ENCODE measurements at places on chromosomes 12 and 14.

- DNase-seq = no peak
Observed at GRCh38 chr12:116476227-116476822, 82.9 kb upstream of the MAP1LC3B2 start.

DNA sequence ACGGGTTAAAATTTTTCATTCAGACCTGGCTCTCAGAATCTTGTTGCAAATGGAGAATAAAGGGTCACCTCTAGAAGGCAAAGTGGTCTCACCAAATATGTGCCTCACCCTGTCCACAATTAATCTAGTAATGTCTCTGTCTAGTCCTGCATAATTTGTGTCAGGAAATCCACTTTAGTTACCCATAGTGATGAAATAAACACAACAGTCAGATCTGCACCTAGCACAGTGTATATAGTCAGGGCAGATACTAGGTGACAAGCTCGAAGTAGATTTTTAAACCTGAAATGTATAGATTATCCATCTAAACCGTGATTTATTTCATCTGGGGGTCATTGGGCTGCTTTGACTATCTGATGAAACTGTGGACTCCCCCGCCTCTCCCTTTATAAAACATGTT, 15.9 kb upstream of the FLVCR2 start:
- no peak for DNase-seq

GRCh38 chr12:105204916-105205315, 31.1 kb downstream of the APPL2 start:
- DNase-seq = peak; percentile 75

DNA sequence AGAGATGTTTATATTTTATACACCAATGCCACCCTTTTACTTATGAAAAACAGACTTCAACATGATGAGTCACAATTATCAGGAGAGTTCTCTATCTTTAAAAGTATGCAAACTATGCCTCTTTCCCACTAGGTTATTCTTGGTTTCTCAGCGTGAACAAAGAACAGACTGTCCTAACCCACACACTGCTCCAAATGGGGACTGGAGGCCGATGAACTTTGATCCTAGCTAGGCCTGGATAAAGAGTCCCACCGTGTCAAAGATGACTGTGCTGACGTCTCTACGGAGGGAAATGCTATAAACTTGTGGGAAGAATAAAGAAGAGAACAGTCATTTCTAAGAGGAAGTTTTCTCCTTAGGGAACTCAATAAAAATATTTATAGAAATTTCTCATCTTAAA, 160.1 kb downstream of the EPS8 start:
- DNase-seq = no peak

DNA sequence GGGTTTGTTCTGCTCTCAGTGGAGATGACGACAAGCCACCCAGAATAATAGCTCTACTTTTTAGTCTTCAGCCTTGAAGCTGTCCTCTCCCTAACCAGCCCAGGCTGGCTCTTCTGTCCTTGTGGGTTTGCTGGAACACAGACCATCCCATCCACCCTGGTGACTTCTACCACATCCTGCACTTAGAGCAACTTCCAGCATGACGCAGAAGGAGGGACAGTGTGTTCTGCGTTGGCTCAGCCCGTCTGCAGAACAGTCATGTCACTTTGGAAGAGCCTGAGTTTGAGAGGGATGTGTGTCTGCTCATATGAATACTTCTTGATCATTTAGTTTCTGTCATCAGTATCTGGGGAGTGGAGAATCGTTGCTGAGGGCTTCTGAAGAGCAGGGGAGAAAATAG, 198.0 kb downstream of the CACNA1C start:
- no peak for DNase-seq

DNA sequence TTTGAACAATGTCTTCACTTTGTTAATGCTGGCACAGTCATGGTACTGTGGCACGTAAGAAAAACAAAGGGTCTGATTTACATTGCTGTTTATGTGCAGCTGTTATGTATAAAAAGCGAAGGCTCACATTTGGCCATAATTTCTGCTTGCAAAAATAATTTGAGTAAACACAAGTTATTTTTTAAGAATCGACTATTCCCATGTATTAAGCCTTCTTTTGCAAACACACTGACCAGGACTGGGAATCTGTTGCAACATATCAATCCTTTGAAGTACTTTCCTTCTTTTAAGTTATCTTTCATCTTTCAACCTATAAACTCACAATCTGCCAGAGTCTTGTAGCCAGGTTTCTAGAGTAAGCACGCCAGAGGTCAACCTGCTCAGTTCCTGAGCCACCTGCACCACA, 145.4 kb upstream of the BMP4 start:
- DNase-seq = no peak

- DNase-seq = no peak
Observed at GRCh38 chr12:24795699-24796347, 153.1 kb downstream of the BCAT1 start.

DNA sequence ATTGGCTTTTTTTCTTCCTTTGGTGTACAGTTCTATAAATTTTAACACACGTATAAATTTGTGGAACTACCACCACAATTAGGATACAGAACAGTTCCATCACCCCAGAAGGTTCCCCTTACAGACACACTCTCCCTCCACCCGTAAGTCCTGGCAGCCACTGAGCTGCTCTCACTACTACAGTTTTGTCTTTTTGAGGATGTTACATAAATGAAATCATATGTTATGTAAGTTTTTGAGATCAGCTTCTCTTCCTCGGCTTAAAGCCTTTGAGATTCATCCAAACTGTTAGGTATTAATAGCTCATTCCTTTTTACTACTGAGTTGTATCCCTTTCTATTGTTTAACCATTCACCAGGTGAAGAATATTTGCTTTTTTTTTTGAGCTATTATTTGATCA, 74.3 kb upstream of the SLC24A4 start:
- DNase-seq = no peak

GRCh38 chr14:101225157-101226152, 321.9 kb upstream of the RTL1 start:
- no peak for DNase-seq

DNA sequence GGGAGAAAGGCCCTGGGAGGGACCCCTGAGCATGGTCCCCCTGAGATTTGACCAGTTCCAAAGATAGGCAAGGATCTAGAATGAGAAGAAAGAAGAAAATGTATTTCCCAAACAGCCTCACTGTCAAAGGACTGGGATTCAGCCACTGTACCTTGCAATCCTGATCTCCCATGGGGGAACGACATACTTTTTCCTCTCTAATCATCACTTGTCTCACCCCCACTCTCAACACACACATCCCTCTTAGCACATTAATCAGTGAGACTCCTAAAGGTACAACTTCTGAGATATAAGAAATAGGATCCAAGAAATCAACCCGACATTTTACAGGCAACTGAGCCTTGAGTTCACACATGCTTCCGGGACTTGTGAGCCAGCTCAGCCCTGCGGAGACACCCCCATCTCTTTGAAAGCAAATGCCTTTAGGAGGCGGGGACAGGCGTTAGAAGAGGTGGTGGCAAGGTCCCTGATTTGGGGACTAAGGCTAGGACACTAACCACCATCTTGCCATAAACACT, 1.4 kb downstream of the MAP3K9 start:
- no peak for DNase-seq

DNA sequence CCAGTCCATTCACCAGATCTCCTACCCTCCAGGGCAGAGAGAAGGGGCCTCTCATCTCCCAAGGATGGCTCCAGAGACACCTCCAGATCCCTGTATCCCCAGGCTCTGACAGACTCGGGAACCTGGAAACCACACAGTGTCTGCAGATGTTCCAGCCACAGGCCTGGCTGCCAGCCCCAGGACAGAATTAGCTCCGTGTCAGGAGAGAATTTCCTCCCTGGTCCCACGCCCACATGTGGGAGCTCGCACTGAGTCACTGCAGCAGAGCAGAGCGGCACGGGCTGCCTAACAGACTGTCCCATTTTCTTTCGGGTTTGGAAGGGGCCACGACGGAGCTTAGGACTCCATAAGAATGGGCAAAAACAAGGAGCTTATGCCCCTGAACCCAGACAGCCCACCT, 33.6 kb downstream of the CMKLR1 start:
- DNase-seq = peak; percentile 86

DNA sequence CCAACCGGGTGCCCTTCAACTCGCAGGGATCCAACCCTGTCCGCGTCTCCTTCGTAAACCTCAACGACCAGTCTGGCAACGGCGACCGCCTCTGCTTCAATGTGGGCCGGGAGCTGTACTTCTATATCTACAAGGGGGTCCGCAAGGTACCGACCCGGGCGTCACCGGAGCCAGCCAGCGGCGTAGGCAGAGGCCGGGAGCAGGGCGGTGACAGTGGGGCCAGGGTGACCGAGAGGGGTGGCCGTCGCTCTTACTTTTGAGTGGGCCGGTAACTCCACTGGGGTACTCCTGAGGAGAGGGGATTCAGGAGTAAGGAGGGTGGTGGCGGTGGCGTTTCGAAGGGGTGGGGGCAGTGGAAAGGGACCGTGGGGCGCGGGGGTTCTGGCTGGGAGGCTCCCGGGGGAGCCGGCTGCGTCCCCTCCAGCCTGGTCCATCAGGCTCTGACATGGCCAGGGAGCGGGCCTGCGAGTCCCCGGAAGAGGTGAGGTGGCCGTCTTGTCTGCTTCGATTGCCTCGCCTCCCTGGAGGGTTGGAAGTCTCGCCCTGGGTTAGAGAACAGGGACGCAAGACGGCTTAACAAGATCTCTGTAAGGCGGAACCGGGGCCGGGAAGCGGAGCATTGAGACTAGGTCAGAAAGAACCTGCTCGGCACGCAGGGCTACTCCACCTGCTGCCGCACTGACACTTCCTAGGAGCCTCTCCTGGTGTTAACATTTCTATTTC, 491 bp downstream of the WDR20 start:
- DNase-seq = no peak

DNA sequence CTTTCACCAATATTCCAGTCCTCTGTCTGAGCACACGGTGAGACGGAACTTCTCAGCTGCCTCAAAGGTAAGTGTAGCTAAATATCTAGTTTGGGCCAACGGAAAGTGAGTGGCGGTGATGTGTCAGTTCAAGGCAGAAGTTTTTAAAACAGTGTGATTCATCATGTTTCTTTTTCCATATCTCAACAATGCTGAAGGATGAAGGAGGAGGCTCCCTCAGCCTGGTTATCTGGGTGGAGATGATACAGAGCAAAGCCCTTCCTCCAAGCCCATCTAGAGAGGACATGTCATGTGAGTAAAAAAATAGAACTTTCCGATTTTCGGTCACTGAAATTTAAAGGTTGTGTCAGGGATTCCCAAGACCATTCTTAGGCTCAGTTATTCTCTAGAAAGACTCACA, 13.1 kb upstream of the ANP32D start:
- DNase-seq = no peak

DNA sequence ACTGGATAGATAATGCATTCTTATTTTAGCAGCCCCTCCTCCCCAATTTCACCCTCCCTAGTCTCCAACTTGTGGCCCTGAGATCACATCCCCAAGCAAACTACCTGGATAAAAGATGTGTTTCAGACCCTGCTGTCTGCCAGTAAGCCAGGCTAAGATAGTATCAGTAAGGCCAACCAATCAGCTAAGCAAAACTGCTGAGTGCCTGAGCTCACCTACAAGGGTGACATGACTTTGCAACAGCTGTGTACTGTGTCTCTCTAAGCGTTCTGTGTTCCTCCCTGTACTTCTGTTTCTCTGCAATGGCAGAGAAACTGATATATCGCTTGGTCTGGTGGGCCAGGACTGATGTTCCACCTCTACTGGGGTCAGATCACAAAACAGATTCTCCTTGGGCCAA, 224.9 kb downstream of the BTG1 start:
- DNase-seq = no peak

DNA sequence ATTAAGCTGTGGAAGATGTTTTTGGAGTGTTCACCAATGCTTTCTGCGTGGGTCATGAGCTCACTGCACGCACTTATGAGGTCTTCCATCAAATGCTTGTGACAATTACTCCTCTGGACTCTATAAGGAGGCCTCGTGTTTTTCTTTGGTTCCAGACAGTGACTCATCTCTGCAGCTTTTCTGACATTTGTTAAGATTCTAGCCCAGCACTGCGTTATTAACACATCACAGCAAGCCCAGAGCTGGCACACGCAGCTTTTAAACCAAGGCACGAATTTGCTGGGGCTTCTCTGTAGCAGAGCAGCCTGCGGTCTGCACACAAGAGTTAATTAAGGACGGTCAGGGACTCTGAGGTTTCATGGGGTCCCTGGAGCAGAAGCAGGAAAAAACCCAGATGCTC, 16.9 kb downstream of the MEG3 start:
- peak; percentile 71 for DNase-seq

DNA sequence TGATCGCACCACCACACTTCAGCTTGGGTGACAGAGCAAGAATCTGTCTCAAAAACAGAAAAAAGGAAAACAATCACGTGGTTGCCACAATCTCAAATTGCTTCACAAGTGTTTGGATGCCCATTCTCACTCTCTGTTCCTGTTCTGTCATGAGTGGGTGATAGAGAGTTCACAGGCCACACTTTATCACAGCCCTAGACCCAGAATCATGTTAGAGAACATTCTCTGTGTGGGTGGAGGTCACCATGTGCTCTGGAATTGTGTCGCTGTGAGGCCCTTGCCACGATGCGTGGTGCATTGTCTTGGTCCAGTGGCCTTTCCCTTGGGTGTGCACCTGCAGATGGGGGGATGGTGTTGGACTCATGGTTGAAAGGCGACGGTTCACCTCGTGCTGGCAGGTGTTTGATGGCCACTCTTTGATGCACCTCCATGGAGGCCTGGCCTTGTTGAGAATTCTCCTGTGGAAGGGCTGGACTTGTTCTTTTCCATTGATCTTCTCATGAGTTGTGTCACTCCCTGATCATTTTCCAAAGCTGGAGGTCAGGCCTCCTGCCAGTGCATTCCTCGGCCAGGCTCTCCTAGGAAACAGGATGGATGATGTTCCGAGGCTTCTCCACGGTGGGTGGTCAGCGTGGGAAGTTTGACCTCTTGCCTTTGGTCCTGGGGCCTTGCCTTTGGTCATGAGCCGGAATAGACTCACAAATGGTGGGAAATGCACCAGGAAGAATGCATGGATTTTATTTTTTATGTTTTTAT, 91.9 kb downstream of the SLC24A4 start:
- no peak for DNase-seq

- no peak for DNase-seq
Observed at GRCh38 chr12:123971770-123972456, 718 bp downstream of the CCDC92 start.

DNA sequence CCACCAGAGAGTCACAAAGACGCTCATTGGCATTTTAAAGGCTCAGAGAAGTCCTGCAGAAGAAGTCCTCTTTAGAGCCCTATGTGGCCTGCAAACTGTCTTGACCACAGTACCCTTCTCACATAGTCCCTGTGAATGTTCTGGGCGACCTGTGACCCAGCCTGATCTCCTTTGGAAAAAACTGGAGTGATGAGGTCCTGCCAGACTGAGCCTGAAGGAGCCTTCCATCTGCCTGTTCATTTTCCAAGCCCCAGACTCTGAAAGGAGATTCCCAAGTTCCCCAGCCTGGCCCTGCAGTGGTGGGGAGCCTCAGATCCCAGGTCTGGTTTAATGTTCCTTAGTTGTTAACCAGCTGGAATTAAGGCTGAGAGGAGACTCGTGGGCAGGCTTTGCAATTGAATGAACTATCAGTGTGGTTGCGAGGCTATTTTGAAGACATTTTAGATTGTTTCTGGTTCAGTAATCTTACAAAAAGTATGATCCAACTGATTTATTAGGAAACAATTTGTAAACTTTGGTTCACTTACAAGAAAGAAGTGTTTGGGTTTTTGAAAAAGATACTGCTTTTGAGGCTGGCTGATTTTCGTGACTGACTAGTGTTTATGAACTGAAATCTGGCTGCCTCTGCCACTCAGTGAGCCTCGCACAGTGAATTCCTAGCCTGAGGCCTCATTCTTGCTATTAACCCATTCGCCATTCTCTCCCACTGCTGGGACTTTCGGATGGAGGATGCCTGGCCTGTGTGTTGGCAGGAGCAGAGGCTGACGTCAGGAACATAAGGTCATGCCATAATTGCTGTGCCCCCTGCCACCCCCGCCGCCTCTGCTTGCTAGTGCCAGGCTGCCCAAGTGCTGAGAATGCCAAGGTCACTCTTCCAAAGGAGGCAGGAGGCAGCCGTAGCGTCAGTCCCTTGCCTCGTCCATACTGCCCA, 249.0 kb downstream of the CACNA1C start:
- peak; percentile 91 for DNase-seq
